ENCODE measurements at places on chromosomes 2 and 18.
A peak's percentile ranks its signal among the peaks of the same experiment; 100 is the strongest.

- DNase-seq, result no peak
Observed at GRCh38 chr2:126899616-126900185, 1.0 kb downstream of the TEX51 start.

- no peak for DNase-seq
Observed at GRCh38 chr2:233817361-233817911, 36.9 kb downstream of the HJURP start.

DNA sequence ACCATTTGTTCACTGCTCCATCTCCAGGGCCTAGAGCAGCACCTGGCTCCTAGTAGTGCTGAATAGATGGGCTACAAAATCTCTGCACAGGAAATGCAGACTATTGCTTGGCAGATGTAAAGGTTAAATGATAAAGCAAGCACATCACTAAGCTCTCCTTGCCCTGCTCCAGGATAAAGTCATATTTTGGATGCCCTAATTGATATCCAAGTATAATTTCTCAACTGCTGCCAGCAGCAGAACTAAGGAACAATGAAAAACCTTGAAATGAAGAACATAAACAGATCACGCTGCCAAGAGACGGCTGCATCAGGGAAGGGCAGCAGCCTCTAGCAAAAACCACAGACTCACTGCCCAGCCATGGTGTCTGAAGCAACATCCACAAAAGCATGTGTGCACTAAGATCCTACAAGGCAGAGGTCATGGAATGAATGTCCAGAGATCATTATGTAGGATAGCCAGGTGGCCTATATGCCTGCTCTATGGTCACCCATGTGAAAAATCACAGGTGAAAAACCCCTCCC lies 134.7 kb downstream of the TMEM163 start:
- DNase-seq, result no peak

DNA sequence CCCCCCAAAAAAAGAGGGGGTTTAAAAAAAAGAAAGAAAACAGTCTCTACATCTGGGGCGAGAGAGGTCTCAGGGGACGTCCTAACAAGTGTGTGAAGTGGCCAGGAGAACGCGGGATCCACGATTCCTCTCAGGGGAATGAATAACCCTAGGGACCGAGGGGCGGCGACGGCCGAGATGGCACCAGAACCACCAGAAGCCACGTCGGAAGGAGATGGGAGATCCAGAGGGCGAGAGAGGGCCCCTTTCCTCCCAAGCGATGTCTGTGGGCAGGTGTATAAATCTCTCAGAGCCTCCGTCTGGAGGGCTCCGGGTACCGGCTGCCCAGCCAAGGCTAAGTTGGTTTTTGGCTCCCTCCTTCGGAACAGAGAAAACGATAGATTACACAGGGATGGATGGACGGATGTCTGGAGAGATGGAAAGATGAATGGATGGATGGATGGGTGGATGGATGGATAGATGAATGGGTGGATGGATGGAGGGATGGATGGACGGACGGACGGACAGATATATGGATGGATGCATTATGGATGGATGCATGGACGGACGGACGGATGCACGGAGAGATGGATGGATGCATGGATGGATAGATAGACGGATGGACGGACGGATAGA lies 1.7 kb downstream of the EPHA4 start:
- DNase-seq, result no peak

GRCh38 chr2:213149294-213149875 lies 2.0 kb downstream of the IKZF2 start:
- no peak for DNase-seq

DNA sequence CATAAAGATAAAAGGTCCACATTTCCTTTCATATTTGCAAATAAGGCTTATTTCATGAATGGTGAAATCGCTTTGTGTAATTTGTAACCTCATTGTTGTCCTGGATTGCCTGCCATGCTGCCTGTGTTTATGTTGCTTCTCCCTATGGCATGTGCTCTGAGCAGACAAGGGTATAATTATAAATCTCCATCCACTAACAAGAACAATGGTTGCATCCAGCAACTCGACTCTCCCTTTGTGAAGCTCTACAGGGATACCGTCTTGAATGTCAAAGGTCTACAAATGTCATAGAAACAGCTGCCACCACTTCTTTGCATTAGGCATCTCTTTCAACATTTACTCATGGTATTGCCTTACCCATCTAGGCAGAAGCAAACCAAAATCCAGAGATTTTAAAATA lies 209.6 kb downstream of the SLC8A1 start:
- no peak for DNase-seq

DNA sequence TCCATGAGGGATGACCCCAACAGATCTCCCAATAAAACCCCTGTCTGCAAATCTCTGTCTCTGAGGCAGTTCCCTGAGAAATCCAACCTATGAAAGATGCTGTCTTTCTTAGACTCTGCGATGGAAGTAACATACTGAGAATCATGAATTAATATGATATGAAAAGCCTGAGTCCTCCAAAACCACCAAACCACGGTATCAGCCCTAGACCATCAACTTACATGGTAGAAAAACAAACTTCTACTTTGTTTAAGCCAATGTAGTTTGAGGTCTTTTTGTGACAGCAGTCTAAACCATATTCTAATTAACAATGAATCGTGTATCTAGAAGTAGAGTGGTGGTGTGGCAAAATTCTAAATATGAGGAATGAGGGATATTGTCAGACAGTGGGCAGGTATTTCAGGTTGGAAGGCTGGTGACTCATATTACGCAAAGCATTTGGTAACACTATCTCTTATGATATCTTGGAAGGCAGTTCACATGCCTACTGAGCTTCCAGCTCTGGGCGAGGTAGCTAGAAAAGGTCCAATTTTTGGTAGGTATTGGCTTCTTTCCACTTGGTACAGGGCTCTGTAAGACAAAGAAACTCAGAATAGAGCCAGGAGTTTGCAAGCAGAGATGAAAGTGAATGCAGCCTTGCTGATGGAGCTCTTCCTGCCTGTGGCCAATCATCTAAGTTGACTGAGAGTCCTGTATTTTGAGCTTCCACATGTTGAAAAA lies 215.8 kb downstream of the ZFP36L2 start:
- no peak for DNase-seq

GRCh38 chr18:11512096-11513025 lies 97.0 kb upstream of the SLC35G4 start:
- DNase-seq, result no peak

DNA sequence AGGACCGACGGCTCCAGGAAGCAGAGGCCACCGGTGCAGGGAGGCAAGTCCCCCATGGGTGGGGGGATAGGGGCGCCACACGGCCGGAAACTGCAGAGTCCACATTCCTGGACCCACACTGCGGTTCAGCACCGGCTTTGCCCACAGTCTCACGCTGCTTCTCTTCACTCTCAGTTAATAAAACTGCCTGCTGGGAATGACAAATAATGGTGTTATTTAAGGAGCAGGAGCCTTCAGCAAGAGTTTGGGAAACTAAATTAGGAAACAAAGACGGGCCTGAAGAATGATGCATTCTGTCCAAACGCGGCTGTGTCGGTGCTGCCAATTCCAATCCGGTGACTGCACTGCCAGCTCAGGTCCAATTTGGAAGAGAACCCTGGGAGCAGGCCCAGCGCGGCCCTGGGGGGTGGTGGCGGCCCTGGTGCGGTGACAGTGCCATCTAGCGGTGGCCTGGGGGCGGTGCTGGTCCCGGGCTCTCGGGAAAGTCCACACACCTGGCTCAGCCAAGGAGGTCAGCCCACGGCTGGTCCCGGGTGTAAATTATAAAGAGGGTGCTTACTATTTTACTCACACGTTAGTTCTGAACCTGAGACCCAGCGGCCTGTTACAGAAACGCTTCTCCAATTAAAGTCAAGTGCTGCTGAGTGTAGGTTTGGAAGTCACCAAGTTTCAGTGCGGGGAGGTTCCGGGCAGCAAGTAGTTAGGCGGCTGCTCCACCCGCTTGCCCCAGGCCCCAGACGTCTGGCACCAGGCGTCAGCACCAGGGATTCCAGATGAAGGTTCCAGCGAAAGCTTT lies 73.1 kb upstream of the PXDN start:
- peak; percentile 15 for DNase-seq

DNA sequence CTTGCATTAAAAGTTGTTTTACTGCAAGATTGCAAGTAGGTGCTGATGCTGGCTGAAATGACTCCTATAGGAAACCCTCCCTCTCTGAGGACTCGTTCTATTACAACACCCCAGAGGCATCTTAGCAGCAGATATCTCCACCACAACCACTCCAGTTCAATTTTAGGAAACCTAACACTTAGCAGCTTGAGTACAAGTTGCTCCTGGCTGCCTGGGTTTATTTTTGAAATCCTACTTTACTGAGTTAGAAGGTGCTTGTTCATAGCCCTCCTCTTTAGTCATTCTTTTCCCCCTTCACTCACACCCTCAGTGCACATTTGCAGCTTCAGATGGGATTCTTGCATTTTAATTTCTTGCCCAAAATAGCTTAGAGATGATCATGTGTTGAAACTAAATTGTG lies 111.5 kb downstream of the MTCL1 start:
- DNase-seq, result no peak

DNA sequence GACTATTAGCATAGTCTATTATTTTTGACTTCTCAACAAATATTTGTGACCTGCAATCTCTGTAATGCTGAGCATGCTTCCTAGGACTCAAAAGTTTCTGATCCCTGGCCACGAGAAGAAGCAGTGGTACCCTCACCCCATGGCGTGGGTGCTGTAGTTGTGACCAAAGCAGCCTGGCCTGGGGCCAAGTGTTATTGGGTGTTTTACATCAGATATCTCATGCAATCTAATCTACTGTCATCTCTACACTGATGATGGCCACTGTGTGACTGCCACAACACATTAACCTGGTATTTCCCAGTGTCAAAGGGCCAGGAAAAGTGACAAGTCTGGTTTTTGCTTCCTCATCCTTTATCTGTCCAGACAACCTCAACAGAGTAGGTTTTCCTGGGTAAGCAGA lies 80.8 kb upstream of the WIPF1 start:
- DNase-seq, result no peak

GRCh38 chr2:1544478-1545069 lies 131.3 kb downstream of the TPO start:
- no peak for DNase-seq

- DNase-seq, result no peak
Observed at GRCh38 chr2:138689705-138690104, 90.5 kb downstream of the NXPH2 start.

DNA sequence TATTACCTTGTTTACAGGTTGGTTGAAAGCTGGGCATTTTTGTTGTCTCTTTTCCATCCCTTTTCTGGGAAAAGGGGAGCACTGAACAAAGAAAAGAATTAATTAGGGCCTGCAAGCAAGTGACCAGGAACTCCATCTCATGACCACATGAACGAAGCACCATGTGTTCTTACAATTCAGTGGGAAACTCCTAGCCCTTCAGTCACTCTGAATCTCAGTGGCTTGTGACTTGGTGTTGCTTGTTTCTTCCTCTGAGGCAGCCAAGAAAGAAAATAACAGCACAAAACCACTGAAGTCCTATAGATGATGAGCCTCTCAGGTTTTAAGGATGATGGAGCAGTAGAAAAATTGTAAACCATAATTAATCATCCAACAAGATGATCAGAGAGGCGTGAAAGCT lies 129.1 kb upstream of the CAB39 start:
- DNase-seq, result no peak

DNA sequence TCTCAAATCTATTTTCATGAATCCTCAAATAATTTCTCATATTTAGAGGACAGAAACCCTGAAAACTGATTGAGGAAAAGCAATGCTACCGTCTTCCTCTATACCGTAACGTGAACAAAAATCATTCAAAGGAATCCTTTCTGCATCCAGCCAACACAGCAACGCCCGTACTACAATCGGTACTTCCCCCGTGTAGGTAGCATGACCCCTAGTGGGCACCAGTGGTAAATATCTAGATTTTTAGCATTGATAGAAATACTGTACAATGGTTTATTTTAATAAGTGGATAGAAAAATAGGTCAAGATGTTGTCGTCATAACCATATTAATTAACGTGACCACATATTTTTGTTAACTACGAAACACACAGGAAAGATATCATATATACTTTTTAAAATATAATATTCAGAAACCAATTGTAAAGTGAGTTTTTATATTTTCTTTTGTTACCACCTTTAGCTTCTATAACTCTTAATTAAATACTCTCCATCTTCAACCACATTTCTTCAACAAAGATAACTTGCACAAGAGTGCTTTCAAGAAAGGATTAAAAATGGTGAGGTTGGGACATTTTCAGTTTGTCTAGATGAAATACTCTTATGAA lies 194.1 kb downstream of the SS18 start:
- DNase-seq, result no peak

- no peak for DNase-seq
Observed at GRCh38 chr2:24558781-24559472, 67.9 kb downstream of the NCOA1 start.

GRCh38 chr2:120754067-120754960 lies 18.6 kb downstream of the GLI2 start:
- no peak for DNase-seq

GRCh38 chr2:8579485-8580085 lies 102.3 kb upstream of the ID2 start:
- no peak for DNase-seq

DNA sequence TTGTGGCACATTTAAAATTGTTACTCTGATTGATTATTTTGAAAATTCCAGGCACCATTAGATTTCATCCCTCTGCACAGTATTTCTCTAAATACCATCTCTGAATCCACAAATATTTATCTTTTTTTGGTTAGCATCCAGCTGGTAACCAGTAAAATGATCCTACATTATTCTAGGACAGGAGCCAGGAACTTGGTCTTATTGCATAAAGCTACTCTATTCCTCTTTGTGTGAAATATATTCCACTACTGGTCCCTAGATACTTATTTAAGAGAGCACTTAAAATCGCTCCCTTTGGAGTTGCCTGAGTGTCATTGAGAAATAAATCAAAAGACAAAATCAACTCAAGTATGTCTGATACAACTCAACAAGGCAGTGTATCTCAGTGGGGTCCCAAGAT lies 7.4 kb upstream of the MBOAT2 start:
- no peak for DNase-seq

DNA sequence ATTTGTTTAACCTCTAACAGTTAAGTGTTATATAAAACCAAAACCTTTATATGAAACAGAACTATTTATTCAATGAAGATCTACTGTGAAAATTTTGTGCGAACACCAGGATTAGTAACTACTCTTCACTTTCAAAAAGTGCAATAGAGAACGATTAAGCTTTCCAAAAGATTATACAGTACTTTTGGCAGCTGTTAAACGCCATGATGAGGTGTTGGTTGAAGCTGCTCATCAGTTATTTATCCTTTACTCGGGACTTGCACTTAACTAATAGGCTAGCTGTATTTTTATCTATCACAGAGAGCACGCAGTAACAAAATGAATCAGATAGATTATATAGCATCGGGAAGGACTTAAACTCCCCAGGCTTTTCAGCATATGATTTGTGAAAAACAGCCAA lies 113.6 kb downstream of the GCA start:
- no peak for DNase-seq

- no peak for DNase-seq
Observed at GRCh38 chr2:189854940-189855339, 70.7 kb downstream of the PMS1 start.

GRCh38 chr2:45602624-45603023 lies 8.4 kb downstream of the SRBD1 start:
- DNase-seq, result no peak

GRCh38 chr2:28406276-28407096 lies 13.8 kb downstream of the FOSL2 start:
- peak; percentile 61 for DNase-seq

- no peak for DNase-seq
Observed at GRCh38 chr2:141411419-141411818, 719.4 kb downstream of the LRP1B start.
